ENCODE measurements at places on chromosomes 6 and 20.

DNA sequence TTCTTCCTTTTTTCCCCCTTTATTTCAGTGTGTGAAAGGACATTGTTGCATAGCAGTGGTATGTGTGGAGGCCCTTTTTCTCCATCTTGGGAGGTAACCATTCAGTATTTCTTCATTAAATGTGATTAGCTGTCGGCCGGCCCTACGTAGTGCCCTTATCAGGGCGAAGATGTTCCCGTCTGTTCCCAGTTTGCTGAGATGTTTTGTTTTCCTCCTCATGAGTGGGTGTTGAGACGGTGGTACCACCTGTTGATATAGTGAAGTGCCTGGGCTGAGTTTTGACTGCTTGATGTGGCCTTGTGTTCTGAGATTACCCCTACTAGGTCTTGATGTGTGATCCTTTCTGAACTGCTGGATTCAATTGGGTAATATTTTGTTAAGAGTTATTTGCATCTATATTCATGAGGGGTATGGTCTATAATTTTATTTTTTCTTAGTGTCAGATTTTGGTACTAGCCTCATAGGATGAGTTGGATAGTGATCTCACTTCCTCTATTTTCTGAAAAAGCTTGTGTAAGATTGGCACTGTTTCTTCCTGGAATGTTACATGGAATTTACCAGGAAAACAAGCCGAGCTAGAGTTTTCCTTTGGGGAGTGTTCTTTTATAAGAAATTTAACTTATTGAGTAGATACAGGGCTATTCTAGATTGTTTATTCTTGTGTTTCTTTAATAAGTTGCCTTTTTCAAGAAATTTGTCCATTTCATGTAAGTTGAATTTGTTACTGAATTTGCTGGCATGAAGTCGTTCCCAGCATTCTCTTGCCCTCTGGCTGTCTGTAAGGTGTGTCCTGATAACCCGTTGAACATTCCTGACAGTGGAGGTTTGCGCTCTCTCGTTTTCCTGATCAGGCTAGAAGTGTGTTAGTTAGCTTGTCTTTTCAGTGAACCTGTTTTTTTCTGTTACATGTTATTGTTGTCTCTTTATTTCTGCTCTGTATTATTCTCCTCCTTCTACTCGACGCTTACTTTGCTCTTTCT is 4.3 kb downstream of the MTG2 start:
- no peak for DNase-seq

DNA sequence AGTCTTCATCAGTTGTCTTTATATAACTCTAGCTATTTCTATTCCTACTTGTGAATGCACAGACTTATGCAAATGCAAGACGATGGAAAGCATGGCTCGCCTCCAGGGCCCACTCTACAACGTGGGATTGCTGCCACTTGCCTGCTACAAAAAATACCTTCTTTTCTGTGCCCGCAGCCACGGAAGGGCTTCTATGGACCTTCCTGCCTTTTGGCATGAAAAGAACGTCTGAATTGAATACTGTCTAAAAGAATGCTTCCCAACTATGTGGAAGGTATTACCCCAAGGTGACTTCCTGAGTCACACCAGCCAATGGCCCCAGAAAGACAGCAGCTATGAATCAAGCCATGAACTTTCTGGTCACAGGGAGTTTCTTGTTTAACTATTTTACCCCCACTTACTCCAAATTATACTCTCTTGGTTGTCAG is 261.2 kb downstream of the HIVEP2 start:
- no peak for DNase-seq

DNA sequence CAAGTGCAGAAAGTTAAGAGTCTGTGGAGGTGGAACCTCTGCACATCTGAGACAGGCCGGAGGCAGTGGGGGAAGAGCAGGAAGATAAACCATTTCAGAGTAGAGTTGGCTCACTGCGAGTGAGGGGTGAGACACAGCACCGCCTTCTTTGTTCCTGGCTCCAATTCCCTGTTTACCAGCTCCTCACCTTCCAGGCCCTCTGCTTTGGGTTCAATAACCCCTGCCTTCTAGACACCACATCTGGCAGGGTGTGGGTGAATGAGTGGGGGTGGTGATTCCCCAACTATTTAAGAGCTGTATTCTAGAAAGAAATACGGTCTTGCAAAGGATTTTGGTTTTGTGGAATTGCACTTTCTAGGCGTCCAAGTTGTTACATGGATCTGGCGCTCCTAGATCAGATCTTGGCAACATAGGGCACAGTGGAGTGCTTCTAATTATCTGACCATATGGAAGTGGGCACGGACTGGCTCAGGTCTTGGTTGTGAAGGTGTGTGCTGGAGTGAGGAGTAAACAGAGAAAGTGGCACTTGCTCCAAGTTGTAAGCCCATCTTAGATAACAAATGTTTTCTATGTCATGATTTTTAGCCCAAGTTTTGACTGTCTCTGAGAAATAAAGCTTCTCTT is 141.6 kb upstream of the NRN1 start:
- DNase-seq: no peak

GRCh38 chr6:6469074-6469473 is 119.4 kb upstream of the LY86 start:
- no peak for DNase-seq

- DNase-seq: no peak
These were observed 35.2 kb downstream of the SPATA2 start for GRCh38 chr20:49880177-49880576.

- no peak for DNase-seq
These were observed 338.9 kb upstream of the NT5E start for GRCh38 chr6:85110943-85111342.

- no peak for DNase-seq
These were observed 362.9 kb downstream of the ZFAND3 start for GRCh38 chr6:38182426-38182825.

- DNase-seq: no peak
These were observed 45.2 kb downstream of the UTRN start for GRCh38 chr6:144330017-144330987.

DNA sequence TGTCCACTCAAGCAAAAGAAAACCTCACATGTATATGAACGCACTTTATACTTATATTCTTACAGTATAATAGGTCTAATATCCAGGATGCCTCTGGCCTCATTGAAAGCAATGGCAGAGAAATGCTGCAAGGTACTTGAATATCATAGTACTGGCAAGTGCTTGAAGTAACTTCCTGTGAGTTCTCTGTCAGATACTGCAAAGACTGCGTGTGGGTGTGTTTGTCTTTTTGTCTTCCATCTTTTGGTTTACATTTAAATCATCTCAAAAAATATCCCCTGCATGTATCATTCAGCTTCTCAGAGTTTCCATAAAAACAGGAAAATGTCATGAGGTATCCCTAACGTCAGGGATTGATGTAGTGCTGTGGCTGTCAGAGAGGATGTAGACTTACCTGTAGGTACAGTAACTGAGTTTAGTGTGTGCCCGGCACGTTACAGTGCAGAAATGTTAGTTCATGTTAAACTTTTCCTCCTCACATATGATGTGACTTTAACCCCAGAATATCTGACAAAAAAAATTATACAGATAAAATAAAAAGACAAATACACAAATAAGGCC is 184.3 kb downstream of the DST start:
- DNase-seq: no peak

DNA sequence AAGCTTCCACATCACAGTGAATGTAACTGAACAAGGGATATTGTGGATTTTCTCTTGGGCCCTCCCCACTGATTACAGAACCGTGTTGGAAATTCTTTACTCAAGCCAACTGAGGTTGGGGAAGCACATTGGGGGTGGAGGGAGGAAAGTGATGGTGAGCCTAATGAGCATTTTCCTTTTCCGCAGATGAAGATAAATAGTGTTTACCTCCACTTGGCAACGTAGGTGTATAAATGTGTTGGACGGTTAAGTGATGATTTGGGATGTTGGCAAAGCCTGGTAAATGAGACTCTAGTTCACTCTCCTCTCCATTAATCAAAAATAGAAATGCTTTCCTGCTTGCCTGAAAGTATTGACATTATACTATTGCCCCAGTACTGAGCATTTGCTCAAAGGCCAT is 27.1 kb upstream of the NRN1 start:
- DNase-seq: no peak

GRCh38 chr6:167564416-167565250 is 239.7 kb downstream of the TTLL2 start:
- no peak for DNase-seq

DNA sequence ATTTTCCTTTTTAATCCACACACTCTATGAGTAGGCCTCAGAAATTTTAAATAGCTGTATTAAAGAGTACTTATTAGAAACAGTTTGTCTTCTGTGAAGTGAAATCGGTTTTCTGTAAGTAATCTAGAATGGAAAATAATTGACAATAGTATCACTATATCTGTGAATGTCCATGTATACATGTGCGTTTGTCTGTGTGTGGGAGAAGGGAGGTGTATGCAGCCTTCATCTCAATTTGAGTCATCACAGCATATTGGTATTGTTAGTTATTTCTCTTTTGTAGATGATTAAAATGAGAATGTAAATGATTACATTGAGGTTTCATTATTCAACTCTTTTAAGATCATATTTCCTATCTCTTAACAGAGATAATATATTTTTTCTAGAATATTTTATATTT is 206.0 kb downstream of the EYS start:
- no peak for DNase-seq

Data from NCI-H524 treated with DMSO at 0.1 percent for 48 hours (cell line).